Ovary (tissue), 10 donors: ENCODE measurements at places on chromosomes 1 and 21. TPM values are rescaled to one million over a fixed set of nuclear protein-coding genes. Genes with fewer than 3 reads are reported as not detected.

- H3K4me3 ChIP-seq = no peak overlapping the region
- DNase-seq = no peak
- no peak overlapping the region for H3K27ac ChIP-seq
- no peaks in the 10 kb centered on the region for H3K36me3 ChIP-seq
- no peaks in the 10 kb centered on the region for H3K27me3 ChIP-seq
- H3K4me1 ChIP-seq = no peaks in the 10 kb centered on the region
Measured at GRCh38 chr1:82090104-82090503, 289.4 kb downstream of the ADGRL2 start.

DNA sequence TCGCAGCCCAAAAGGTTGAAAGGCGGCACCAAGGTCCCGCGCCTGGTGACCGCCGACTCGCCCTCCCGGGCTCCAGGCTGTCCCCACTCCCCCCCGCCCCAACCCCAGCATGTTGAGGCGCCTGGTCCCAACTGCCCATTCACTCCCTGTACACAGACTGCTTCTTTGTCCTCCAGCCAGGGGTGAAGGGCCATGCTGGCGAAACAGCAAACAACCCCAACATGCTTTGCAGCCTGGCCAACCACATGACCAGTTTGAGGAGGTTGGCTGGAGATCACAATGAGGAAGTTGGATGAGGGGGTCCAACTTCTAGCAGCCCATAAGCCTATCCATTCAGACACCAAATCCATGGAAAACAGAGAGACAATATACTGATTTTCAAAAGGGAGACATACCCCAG, 13.5 kb downstream of the PDE9A start:
- H3K27ac ChIP-seq = no peak overlapping the region
- no peaks in the 10 kb centered on the region for H3K27me3 ChIP-seq
- H3K36me3 ChIP-seq = no peaks in the 10 kb centered on the region
- DNase-seq = no peak

GRCh38 chr21:42820616-42821465, 58.5 kb downstream of the WDR4 start:
- H3K27ac ChIP-seq = no peak overlapping the region
- no peaks in the 10 kb centered on the region for H3K27me3 ChIP-seq
- no peaks in the 10 kb centered on the region for H3K4me1 ChIP-seq

DNA sequence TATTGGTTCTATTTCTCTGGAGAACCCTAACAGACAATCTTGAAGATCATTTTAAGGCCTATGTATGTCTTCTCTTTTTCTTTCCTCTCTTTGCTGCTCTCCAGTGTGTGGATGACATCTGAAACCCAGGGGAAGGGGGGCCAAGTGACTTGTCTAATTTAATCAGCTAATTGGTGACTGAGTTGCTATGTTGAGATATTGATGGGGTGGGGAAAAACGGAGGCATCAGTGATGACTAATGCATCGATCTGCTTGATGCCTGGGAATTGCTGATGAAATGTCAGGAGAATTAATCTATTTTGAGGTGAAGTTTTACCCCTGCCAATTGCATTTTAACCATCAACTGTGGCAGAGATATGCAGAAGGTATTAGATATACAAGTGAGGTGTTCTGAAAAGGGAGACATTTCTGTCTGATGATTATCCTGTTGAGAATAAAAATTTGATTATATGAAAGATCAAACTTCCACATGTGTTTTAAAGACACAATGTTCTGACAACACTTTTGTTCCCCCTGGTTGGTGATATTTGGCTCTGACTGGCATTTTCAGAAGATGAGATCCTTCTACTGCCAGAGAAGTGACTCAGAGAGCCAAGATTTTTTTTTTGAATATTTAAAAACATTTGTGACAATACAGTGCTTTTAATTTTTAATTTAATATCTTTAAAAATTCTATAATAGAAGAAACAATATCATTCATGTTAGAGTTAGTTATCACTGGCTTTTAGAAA, 18.7 kb upstream of the PTGFR start:
- no peaks in the 10 kb centered on the region for H3K4me1 ChIP-seq
- no peak overlapping the region for H3K27ac ChIP-seq
- H3K4me3 ChIP-seq = no peak overlapping the region

The DIPK1A gene
- 10.0 TPM for total RNA-seq
